ENCODE measurements at places on chromosomes 3 and 15.

GRCh38 chr3:95887114-95887513, 927.3 kb upstream of the EPHA6 start:
- DNase-seq, result no peak

GRCh38 chr15:85531083-85531482, 150.7 kb downstream of the AKAP13 start:
- DNase-seq, result no peak

- no peak for DNase-seq
These were observed 129.6 kb upstream of the AGBL1 start for GRCh38 chr15:85950101-85950500.

GRCh38 chr15:95541301-95541700, 789.2 kb upstream of the NR2F2 start:
- no peak for DNase-seq

GRCh38 chr3:192246847-192247559, 480.3 kb downstream of the FGF12 start:
- DNase-seq, result no peak

DNA sequence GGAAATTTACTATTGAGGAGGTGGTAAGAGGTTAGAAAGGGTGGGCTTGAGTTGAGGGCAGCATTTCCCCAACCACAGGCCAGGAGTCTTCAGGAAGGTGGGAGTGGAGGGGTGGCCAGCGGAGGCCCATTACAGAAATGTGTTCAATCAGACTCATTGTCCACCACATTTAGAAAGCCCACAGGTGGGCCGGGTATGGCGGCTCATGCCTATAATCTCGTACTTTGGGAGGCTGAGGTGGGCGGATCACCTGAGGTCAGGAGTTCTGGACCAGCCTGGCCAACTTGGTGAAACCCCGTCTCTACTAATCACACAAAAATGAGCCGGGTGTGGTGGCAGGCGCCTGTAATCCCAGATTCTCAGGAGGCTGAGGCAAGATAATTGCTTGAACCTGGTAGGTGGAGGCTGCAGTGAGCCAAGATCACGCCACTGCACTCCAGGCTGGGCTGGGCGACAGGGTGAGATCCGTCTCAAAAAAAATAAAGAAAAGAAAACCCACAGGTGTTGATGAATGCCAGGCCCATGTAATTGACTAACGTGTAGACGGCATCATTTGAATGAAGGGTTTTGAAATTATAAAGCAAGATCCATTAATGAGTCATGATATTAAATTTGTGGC, 12.2 kb upstream of the SYNM start:
- no peak for DNase-seq

- no peak for DNase-seq
These were observed 106.0 kb upstream of the FEZF2 start for GRCh38 chr3:62479326-62479725.

DNA sequence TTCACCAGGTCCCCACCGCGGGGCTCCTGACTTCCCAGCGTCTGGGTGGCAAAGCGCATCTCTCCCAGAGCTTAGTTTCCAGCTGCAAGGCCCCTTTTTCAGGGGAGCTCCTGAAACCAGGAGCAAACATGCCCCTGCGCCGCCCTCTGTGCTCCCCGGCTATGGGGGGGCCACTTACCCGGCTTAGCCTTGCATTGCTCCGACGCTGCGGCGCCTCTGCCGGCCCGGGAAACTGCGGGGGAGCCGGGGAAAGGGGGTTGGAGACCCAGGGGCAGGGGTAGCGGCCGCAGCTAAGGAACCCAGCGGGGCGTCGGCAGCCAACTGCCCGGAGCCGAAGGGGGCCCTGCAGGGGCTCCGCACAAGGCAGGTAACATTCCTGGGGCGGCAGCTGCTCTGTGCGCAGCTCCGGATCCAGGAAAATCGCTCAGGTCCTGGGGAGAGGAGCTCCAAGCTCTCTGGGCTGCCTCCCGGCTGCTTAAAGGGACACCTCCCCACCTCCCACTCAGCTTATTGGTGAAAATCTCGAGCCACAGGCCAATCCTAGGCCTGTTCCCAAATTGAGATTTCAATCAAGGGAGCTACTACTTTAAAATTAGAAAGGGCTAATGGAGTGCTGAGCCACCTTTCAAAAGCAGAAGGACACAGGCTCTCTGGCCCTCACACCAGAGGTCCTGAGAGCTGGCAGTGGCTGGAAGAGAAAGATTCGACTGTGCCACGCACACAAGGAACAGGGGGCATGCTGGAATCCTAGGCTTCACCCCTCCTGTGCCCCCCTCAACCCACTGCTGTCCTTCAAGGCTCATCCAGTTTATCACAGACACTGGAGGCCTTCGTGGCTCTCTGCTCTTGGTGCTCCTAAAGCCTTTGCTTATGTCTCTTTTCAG, 42.7 kb upstream of the PRICKLE2 start:
- no peak for DNase-seq

DNA sequence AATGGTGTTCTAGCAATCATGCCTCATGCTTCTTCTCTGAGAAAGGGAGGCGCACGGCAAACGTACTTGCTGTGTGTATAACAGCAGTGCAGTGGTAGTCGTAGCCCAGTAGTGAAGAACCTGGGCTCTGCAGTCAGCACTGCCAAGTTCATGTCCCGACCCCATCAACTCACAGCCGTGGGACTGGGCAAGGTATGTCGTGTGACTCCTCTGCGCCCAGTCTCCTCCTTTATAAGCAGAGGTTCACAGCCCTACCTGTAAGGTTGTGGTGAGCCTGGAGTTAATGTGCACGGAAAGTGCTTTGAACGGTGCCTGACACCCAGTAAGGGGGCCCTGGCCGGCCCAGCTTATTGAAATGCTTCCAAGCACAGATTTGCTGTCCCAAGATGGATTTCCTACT, 26.6 kb downstream of the EHD4 start:
- no peak for DNase-seq

DNA sequence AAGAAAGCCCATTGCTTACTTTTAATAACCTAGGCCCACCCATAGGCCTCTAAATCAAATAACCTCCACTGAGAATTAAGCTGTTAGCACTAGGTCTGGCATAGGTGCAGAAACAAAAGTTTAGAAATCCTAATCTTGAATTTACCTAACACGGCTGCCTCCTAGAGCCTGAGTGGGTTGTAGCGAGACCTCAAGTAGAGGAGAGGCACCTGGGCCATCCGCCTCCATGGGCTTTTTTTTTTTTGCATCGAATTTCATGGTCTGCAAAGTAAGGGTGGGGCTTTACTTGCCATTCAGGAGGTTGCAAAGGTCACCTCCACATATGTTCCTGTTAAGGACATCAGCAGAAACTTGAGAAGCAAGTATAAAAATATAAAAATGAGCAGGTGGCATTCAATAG, 6.6 kb upstream of the TPM1 start:
- DNase-seq, result no peak

- peak; percentile 6 for DNase-seq
These were observed 10.6 kb downstream of the MKRN3 start for GRCh38 chr15:23576061-23576460.

DNA sequence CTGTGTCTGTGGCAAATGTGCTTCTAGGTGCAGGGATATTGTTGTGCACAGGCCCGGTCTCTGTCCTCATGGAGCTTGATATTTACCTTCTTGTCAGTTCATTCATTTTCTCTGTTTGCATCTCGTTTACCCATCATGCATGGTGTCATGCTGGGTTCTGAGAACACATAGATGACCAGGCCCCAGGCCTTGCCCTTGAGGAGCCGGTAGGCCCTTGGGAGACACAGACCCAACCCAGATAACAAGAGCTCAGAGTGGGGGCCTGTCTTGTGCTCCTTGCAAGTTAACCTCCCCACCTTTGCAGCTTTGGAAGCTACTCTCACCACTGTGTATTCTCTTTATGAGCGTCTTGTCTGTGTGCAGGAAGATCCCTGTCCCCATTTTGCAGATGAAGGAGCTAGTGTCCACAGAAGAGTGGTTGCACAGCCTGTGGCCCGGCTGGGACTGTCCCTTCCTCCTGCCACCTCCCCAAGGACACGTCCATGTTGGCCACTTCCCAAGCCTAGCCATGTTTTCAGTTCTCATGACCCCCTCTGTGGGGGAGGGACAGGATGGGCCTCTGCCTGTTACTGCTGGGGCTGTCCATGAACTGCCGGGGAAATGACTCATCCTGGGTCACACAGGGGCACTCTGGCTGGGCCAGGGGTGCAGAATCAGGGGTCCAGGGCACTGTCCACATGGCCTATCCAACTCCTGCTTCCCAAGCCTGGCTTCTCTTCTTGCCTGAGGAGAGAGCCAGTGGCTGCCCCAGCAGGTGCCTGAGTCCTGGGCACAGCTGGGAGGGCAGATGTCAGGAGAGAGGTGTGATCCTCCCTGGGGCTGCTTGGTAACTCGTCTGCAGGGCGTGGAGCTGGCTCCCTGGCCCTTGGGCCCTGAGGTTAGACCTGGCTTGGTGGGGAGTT, 3.4 kb downstream of the SNX33 start:
- DNase-seq, result peak; percentile 63

DNA sequence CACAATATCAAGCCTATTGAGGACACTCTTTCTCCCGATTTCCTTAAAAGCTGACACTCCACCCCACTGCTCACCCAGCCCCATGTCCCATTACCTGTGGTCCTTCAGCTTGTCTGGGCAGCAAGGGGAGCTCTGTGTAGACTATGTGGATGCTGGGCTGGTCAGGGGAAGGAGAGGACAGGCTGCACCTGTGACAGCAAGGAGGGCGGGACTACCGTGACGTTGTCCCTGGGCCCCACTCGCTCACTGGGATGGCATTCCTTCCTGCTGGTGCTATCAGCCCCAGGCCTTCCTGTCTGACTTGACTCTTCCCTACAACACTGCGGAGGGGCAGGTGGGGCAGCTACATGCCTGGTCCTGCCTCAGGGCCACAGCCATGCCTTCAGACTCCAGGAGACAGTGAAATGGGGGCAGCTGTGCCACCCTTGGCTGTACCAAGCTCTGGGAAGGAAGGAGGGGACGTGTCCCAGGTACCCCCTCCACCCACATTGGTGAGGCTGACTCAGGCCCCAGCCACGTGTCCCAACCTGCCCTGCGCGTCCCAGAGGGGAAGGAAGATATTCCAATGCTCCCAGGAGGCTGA, at the start of gene TMEM40:
TSS of gene TMEM40 (minus strand) at position 163 of the 583 bp plus-strand sequence. CDS start 9,427 bp downstream, outside the sequence.
- DNase-seq, result no peak

DNA sequence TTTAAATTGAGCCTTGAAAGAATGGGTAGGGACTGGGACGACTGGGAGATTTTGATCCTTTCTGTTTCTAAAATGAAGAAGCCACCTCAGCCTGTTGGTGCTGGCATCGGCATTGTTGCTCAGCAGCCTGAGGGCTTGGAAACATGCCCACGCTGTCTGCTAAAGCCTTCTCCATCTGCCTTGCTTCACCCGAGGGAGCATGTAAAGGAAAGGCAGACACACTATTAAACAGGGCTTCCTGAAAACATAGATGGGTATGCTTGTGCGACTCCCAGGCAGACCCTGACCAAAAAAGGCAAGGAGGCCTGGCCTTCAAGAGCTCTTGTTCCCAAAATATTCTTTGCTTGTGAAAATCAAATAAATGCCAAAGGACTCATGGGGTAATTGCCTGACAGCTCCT, 84.2 kb upstream of the SLC4A7 start:
- no peak for DNase-seq

Data from activated CD4-positive, alpha-beta T cell treated with anti-CD3 and anti-CD28 coated beads, Interleukin-2, amount 10 ng/mL, durations not matched to agents 24 days and 14 days (primary cell).